ENCODE measurements at places on chromosomes 1 and 21.
A peak's percentile ranks its signal among the peaks of the same experiment; 100 is the strongest.

DNA sequence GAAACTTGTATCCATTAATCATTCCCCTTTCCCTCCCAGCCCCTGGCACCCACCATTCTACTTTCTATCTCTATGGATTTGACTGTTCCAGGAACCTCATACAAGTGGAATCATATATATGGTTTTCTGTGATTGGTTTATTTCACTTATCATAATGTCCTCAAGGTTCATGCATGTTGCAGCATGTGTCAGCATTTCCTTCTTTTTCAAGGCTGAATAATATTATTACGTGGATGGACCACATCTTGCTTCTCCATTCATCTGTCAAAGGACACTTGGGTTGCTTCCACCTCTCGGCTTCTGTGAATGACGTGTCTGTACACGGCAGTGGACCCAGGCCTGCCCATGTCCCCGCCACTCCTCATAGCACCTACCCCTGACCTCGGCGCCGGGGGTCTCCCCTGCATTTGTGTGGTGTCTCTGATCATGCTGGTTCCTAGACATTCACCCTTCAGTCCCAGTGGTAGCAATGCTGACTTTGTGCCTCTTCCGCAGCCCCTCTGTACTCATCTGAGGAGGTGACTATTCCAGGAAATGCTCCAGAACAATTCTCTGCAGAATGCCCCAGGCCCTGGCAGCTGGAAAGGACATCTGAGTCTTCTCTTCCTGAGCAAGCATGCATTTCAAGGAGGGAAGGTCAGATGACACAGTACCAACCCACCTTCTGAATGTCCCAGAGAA, 136.9 kb downstream of the PSMG1 start:
- no peak for DNase-seq

DNA sequence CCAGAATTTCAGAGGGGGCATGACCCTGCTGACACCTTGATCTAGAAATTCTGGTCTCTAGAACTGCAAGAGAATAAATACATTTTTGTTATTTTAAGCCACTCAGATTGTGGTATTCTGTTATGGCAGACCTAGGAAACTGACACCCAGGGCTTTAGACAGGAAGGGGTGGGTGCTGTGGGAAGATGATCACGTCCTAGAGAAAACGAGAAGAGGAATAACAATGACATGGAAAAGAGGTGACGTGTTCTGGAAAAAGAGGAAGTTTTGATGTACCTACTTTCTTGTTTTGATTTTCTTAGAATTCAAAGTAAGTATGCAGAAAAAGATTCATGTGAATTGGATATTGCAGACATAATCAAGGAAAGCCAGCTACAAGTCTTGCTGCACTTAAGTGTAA, 232.9 kb upstream of the RUNX1 start:
- DNase-seq: no peak

- peak; percentile 90 for DNase-seq
Observed at GRCh38 chr1:213399695-213400094, 348.7 kb downstream of the RPS6KC1 start.

- no peak for DNase-seq
Observed at GRCh38 chr1:43524804-43525203, 5.9 kb upstream of the PTPRF start.

DNA sequence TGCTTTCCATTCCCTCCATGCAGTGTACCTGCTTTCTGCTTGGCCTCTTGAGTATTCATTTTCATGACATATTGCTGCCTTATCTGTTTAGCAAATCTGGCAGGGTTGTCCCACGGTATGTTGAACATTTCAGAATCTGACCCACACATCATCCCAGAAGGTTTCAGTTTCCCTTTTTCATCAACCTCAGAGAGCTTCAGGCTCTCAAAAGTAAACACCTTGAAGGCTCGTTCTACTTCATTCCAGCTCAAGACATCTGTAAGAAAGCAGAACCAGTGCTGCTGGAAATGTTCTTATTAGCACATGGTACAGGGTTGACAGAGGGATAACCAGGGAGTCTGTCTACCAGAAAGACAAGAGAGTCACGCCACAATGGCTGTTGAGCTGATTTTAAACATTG, 103.6 kb downstream of the SPAG17 start:
- no peak for DNase-seq

DNA sequence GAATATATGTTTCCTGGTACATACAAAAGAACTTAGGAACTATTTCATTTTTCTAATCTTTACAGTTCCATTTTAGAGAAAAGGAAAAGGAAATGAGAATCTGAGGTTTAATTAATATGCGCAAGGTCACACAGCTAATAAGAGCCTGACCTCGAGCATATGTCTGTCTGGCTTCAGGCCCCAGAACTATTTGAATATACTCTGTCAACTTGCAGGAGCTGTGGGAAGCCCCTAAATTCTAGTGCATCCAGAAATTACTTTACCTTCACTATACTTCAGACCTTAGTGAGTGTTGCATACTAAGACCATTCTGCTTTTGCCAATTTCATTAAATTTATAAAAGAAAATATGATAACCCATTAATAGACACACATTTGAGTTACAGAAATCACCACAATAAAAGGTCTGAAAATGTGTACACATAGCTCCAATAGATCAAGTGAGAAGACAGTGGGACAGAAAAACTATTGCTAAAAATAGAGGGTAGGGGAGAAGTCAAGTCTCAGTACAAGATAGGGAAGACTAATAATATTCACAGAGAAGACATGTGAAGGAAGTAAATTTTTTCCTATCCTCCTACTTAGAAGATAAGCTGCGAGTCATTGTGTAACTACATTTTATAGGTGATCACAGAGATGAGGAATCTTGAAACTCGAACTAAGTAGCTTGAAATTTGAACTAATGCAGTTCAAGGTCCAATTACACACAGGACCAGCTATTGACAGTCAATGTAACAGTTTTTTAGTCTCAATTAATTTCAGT, 3.8 kb downstream of the RGS13 start:
- DNase-seq: peak; percentile 56

DNA sequence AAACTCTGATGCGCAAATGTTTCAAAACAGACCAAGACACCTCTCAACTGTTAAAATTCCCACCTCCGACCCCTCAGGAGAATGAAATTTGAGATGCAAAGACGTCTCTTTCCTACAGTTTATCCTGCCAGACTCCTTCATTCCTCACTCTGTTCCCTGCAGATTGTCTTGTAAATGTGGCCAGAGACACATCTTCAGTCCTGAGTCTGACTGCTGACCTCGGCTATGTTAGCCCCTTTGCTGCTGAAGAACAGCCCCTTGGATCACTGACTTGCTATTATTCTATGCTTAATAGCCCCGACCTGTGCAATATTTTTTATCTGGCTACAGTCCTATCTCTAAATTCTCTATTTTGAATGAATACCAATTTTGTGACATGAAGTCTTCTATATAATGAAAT, 16.6 kb upstream of the ESRRG start:
- no peak for DNase-seq

DNA sequence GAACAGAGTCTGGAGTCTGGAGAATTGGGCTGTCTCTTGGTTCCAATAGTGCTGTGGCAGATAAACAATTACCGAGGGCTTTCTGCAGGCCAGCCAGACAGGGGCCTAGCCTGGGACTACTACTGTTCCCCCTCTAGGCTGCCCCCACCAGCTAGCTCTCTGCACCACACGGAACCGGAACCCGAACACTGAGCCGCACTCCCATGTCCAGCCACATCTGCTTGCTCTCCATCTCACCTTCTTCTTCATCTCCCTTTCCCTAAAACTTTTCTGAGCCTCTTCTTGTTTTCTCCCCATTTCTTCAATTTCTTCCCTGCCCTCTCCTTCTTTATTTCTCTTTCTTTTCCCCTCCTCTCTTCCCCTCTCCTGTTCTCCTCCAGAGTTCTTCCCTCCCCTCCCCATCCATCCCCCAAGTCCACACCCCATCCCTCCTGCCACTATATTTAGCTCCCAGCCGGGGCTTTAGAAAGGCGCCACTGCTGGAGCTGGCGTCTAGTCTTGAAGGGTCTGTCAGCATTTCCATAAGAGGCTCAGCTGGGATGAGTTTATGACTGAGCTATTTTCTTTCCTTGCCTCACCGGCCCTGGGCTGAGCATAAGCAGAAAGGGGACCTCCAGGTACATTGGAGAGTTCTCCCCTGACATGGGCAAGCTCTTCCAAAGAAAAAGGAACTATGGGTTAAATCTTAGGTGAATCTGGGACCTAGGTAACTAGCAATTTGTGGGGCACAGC, 25.7 kb upstream of the ATP2B4 start:
- peak; percentile 92 for DNase-seq

DNA sequence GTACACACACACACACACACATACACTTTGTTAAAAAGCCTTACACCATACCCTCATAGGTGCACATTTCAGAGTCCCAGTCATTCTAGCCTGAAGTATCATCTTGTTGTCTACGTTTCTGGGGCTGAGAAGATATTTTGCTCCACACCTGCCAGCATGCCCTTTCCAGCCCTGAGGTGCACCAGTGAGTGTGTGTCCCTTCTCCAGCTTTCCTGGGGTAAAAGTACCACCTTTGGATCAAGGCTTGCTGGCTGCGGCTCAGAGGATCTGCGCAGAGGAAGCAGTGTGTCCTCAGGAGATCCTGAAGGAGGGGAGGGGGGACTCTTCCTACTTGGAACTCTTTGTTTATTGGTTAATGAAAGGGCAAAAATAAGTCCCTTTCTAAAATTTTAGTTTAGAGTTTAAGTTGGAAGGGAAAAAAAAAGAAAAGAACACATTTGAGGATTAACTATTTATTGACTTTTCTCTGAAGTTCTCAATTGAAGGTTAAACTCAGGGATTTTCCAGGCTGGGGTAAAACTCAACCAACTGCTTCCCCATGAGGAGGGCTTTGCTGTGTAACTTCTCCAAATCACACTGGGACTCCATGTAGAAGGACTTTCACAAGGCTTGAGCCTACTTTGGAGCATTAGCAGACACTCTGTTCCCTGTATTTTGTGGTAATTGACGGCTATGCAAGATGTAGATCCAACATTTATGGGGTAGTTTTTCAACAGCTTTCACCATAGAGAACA, 200.3 kb upstream of the SGIP1 start:
- DNase-seq: peak; percentile 67

- no peak for DNase-seq
Observed at GRCh38 chr1:226533220-226533619, 15.3 kb upstream of the STUM start.

DNA sequence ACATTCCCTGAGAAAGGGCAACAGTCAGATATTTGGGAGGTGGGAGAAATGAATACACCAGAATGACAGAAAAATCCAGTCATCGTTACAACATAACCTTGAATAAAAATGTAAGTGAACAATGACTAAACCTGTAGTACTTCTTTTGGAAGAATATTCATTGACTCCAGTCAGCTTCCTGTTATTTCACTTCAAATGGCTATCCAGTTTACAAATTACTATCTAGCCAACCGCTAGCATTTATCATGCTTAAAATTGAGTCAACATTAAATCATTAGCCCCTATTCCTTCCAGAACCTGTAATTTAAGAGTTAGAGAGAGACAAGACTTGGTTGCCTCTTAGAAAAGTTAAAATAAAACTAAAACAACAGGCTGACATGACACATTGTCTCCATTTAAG, 33.6 kb downstream of the WLS start:
- DNase-seq: no peak

DNA sequence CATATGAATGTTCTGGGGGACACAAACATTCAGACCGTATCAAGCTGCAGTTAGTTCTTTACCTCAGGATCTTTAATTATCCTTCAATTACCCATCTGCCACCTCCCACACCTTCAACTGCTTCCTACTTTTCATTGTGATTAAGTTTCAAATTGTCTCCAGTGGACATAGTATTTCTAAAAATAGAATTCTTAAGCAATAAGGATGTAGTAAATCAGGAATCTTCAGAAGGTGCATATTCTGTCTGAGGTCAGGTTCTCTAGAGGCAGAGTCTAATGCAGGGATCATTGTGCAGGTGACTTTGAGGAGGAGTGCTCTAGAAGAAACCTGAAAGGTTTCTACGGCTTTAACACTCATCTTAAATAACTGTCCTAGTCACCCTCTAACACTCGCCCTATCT, 102.6 kb upstream of the PPP2R5A start:
- DNase-seq: no peak

GRCh38 chr1:49307457-49307856, 530.8 kb upstream of the BEND5 start:
- DNase-seq: no peak

- DNase-seq: no peak
Observed at GRCh38 chr21:41866274-41866809, 12.8 kb downstream of the PRDM15 start.

GRCh38 chr1:222919478-222919865, 104.6 kb downstream of the DISP1 start:
- DNase-seq: no peak

- DNase-seq: no peak
Observed at GRCh38 chr1:232810856-232811255, 5.6 kb downstream of the MAP10 start.

DNA sequence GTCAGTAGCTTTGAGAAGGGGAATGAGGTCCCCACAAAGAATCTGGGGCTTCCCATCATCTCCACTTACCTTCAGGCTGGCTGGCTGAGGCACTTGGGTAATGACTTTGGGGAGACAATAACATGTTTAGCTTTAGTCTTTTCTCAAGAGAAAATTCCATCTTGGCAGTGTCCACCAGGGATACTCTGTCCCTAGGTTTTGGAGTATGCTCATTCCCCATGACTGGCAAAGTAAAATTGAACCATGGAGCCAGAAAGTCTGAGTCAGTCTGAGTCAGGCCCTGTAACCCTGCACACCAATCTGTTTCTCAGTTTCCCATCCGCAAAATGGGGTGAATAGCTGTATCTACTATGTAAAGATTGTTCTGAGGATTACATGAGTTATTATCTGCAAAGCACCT, 28.2 kb downstream of the RUNX1 start:
- no peak for DNase-seq

DNA sequence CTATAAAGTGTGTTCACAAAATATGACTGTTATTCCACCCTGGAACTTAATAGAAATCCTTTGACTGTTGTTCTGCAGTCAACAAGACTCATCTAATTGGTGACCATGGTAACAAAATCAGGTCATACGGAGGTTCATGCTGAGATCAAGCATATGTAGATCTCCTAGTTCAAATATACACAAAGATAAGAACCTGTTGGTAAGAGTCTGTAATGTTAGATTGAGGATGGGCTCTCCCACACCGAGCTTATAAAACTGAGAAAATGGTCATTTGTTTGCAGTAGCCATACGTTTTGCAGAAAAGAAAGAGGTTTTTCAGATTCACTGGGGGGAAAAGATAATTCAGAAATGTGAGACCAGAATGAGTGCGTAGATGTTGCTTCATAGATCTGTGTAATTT, 468.1 kb downstream of the RPS6KC1 start:
- no peak for DNase-seq

GRCh38 chr1:163035446-163036249, 33.5 kb upstream of the RGS4 start:
- no peak for DNase-seq

GRCh38 chr1:111980686-111981085, 8.8 kb downstream of the KCND3 start:
- no peak for DNase-seq

DNA sequence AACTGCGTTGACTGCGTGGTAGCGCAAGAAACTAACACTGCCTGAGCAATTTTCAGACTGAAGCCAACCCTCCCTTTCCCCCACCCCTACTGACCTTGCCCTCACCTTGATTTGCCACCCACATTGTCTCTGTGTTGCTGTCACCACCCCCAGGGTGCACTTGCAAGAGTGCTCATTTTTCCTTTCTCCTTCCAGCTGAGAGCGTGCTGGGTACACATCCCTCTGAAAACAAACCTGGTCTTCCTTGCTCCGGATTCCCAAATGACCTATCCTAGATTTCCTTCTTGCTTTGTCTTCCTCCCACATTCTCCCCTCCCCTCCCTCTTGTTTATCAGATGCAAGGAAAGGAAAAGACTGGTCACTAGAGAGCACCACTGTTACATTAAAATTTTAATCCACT, 24.2 kb downstream of the MPZ start:
- no peak for DNase-seq

GRCh38 chr1:245001252-245001651, 136.9 kb upstream of the HNRNPU start:
- DNase-seq: no peak

All from cardiac muscle cell (in vitro differentiated cells and primary cell).